ENCODE measurements at places on chromosomes 12 and 14. TPM values are rescaled to one million over a fixed set of nuclear protein-coding genes. Genes with fewer than 3 reads are reported as not detected.
A peak's percentile ranks its signal among the peaks of the same experiment; 100 is the strongest.

The GALNT9 gene
- 7.3 TPM for polyA plus RNA-seq

The TSPAN9 gene
- 83.2 TPM for polyA plus RNA-seq

The FOXA1 gene
- 2.6 TPM for polyA plus RNA-seq

The SLC35F4 gene
- polyA plus RNA-seq, result 3.4 TPM

- peak; percentile 46 for DNase-seq
These were observed 28.8 kb upstream of the LRRC10 start for GRCh38 chr12:69639400-69640016.

DNA sequence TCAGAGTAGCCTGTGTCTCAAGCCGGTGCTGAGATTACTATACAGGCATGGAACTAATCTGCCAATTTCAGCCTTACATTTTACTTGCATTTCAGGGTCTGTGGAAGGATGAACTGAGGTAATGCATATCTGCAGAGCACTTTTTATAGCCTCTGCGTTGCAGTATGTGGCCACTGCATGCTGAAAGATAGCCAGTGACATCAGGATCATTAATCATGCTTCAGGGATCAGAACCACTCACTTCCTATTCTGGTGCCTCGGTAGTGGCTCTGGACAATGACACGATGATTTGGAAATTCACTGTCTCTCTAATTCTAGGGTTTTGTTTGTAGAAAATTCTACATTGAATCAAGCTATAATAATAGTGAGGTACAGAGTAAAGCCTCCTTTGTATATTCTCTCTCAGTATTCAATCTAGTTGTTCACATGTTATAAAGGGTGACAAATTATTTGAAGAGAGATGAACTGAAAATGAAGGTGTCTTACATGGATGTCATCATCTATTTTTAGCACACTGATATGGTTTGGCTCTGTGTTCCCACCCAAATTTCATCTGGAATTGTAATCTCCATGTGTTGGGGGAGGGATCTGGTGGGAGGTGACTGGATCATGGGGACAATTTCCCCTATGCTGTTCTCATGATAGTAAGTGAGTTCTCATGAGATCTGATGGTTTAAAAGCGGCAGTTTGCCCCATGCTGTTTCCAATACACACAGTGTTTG, 554.3 kb upstream of the MIS18BP1 start:
- DNase-seq, result no peak

The PLA2G1B gene
- 0.50 TPM for polyA plus RNA-seq

GRCh38 chr14:59091976-59092375, 96.5 kb upstream of the DAAM1 start:
- DNase-seq, result no peak

DNA sequence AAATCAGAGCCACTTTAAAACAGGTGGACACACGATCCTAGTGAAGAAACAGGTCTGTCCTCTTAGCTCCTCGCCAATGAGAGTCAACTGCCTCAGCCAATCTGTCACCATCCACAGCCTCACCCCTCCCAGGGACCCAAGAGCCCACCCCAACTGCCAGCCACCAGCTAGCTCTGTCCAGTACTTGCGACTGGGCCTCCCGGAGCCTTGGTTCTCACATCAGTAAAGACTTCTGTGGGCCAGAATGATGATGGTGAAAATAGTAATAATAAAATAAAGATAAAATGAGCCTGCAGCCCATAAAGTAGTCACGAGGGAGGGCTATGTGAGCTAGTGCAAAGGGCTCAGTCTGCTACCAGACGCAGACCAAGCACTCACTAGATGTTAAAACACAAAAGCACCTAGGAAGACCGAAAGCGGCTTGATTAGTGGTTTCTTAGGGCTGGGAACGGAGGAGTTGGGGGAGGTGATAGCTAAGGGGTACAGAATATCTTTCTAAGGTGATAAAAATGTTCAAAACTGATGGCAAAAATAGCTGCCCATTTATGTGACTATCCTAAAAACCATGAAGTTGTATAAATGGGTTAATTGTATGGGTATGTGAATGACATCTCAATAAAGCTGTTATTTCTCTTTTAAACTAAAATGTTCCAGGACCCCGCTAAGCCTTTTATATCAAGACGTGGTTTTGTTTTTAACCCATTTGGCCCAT, 39.8 kb downstream of the ACTN1 start:
- no peak for DNase-seq

- DNase-seq, result no peak
These were observed 135.5 kb upstream of the PZP start for GRCh38 chr12:9343731-9344130.

DNA sequence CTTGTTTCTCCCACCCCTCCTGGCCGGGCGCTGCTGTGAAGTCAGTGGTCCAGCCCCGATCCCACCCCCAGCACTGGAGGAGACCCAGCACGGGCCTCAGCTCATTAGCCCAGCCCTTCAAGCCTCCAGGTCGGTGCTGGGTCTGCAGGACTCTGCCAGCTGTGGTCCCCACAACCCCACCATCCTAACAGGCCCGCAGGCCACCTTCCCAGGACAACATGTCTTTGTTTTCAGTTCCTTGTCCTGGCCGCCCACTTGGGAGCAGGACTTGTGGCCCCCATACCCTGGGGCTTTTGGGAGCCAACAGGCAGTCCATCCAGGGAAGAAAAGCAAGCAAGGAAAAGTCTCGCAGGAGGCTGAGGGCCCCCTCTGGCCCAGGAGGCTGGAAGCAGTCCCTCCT, 60.0 kb downstream of the HRK start:
- no peak for DNase-seq

DNA sequence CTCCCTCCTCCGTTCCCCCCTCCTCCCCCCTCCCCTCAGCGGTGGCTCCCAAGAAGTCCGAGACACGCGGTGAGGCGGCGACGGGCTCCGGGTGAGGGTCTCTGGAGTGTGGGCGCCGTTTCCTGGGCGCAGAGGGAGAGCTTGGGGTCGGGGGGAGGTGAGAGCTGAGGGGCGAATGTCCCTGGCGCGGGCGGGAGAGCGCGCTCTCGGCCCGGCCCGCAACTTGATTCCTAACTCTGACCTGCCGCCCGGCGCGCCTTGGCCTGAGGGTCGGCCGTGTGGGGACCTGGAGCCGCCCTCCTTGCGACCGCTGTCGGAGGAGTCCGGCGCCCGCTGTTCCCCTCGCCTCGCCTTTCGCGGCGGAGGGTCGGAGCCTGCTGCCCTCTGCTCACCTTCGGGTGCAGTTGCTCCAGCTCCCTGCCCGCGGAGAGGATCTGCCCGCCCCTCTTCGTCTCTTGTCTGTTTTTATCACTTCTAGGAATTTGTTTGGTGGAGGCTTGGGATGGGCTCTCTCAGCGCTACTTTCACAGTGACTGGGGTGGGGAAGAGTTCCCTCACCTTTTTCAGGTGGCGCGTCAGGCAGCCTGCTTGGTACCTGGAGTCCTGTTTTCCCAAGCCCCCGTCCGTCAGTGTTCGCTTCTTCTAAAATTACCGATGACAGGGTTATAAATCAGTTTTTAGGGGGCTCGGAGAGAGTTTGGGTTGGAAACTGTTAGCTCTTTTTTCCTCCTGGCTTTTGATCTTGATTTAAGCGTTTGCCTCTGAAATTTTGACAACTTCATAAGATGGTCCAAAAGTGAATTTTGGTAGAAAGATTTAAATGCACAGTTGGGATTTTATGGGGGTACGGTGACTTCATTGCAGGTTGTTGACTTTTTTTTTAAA, 495 bp downstream of the ADIPOR2 start:
- DNase-seq, result peak; percentile 24

- DNase-seq, result no peak
These were observed 259.9 kb downstream of the CEP128 start for GRCh38 chr14:80681651-80682050.

The NIN gene
- polyA plus RNA-seq, result 38.3 TPM

DNA sequence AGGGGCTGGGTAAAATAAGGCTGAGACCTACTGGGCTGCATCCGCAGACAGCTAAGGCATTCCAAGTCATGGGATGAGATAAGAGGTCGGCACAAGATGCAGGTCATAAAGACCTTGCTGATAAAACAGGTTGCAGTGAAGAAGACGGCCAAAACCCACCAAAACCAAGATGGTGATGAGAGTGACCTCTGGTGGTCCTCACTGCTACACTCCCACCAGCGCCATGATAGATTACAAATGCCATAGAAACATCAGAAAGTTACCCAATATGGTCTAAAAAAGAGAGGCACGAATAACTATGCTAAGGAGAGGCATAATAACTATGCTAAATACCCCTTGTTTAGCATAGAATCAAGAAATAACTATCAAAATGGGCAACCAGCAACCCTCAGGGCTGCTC, 46.2 kb upstream of the MAP3K9 start:
- DNase-seq, result no peak

The AMDHD1 gene
- 1.9 TPM for polyA plus RNA-seq

DNA sequence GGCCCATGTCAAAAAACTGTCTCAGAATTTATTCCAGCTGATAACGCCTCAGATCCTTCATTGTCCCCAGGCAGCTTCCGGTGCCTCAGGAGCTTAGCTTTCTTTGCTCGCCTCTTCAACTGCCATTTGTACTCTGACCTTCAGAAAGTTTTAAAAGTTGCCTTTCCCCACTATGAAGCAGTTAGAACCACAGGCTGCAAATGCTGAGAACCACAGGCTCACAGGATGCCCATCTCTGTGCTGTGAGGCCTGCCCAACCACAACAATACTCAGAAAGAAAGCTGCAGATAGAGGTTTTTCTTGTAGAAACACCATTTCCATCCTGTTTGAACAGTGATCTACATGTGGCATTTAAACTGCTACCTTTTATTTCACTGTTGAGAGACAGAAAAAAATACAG, 131.1 kb downstream of the PRKCH start:
- no peak for DNase-seq

The CDK17 gene
- 36.7 TPM for polyA plus RNA-seq

GRCh38 chr12:129184127-129184928, 331.1 kb downstream of the GLT1D1 start:
- DNase-seq, result no peak

GRCh38 chr14:104775073-104775489, 20.5 kb downstream of the AKT1 start:
- no peak for DNase-seq

- no peak for DNase-seq
These were observed 448.7 kb upstream of the FBXO33 start for GRCh38 chr14:39880965-39881364.

DNA sequence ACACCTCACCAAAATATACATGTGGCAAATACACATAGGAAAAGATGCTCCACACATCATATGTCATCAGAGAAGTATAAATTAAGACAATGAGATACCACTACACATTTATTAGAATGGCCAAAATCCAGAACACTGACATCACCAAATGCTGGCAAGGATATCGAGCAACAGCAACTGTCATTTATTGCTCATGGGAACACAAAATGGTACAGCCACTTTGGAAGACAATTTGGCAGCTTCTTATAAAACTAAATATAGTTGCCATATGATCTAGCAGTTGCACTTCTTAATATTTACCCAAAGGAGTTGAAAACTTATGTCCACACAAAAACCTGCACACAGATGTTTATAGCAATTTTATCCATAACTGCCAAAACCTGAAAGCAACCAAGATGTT, 7.0 kb upstream of the KCNK13 start:
- DNase-seq, result no peak

DNA sequence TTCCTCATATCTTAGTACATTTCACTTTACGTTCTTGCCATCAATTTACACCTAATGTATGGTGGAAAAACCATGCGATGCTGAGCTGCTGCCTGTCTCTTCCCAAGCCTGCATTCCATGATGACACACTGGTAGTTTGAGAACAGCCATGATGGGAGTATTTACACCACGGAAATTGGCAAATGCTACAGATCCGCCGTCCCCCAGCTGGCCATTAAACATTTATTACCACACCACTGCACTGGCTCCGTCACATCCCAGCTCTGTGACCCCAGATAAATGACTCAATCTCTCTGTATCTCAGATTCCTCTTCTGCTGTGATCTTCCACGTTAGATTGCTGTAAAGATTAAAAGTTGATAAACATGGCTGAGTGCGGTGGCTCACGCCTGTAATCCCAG, 13.9 kb downstream of the ESRRB start:
- no peak for DNase-seq

The BLTP3B gene
- 24.5 TPM for polyA plus RNA-seq

The SPTSSA gene
- polyA plus RNA-seq, result 28.5 TPM

DNA sequence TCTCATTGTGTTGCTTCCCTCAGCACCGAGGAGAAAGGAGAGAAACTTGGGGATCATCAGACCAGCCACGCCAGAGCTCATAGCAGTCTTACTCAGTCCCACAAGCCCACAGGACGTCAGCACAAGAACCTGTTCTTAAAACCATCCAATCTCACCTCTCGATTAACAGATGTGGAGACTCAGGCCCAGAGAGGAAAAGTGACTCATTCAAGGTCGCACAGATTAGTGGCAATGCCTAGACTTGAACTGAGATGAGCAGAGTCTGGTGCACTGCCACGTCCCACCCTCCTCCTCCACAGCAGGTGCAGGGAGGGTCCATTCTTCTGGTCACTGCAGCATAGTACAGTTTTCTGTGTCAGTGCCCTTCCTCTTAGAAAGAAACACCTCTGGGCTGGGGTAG, 154.9 kb upstream of the PZP start:
- no peak for DNase-seq

The AMHR2 gene
- 0.26 TPM for polyA plus RNA-seq

The SLC6A15 gene
- 0.53 TPM for polyA plus RNA-seq

The KRT6C gene
- polyA plus RNA-seq, result not detected

DNA sequence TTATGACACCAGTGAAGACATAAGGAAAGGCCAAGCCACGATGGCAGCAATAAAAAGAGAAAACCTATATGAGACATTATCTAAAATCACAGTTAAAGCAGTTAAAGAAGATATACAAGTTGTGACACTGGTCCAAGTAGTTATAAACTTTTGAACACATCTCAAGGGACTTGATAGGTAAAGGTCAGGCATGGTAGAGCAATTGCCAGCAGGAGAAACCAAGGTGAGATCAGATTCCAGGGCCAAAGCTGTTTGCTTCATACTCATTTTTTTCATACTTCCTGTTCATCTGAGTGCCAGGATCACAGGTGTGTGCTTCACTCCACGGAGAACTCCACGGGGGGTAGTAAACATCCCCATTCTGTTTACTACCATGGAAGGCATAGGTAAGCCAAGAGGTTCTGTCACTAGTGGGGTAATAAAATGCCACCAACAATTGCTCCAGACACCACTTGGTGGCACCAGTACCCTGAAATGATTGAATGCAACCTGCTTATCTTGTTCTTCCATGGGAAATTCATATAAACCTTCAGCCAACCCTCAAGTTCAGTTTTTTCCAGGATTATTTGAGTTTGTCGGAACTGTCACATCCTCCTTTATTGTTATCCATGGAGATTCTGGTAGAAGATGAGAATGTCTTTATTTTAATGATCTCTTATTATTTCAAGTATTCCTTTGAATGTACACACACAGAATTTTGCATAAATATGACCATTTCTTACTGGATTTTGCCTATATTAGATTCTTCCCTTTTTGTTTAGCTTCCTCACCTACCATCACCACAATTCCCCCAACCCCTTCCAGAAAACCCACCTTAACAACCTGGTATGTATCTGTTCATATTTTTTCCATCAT, 59.2 kb upstream of the TSPAN8 start:
- peak; percentile 3 for DNase-seq
